Ovary (tissue), 10 donors: ENCODE measurements at places on chromosomes 3 and 15.
A peak's percentile ranks its signal among the peaks of the same experiment; 100 is the strongest.

GRCh38 chr3:170426240-170426797 is 7.7 kb downstream of the CLDN11 start:
- DNase-seq: no peak

- DNase-seq: no peak
Measured at GRCh38 chr3:106748472-106749262, 628.6 kb upstream of the CCDC54 start.

- no peak for DNase-seq
Measured at GRCh38 chr3:154137036-154137435, 15.8 kb downstream of the ARHGEF26 start.

- no peak for DNase-seq
Measured at GRCh38 chr3:64316971-64317370, 91.7 kb upstream of the PRICKLE2 start.

- DNase-seq: no peak
Measured at GRCh38 chr3:65936908-65937638, 101.6 kb downstream of the MAGI1 start.

DNA sequence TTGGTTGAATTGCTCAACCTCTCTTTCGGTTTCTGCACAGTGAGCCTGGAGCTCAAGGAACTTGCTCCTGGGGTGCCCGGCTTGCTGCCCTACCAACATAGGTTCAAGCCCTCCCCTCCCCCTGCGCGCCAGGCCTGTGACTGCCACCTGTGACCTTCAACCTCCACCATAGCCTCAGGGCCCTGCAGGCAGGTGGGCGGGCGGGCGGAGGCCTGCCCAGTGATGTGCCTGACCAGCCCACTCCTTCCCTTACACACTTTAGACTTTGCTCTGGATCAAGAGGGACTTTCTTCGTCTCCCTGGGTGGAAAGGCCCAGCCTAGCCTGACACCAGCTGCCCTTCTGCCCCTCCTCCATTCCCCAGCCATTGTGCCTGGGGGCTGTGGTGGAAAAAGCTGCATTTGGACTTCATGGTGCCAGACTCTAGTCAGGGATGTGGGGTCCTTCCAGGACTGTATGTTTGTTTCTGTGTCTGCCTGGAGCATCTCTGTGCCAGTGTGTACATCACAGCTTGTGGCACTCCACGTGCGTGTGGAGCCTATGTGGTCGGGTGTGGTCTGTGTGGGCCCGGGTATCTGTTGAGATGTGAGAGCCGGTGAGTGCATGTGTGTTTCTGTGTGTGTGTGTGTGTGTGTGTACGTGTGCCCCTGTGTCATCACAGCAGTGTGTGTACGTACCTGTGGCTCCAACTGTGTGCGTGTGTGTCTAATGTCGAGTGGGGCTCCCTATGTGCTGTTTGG is 9.5 kb downstream of the PRKCD start:
- DNase-seq: no peak

DNA sequence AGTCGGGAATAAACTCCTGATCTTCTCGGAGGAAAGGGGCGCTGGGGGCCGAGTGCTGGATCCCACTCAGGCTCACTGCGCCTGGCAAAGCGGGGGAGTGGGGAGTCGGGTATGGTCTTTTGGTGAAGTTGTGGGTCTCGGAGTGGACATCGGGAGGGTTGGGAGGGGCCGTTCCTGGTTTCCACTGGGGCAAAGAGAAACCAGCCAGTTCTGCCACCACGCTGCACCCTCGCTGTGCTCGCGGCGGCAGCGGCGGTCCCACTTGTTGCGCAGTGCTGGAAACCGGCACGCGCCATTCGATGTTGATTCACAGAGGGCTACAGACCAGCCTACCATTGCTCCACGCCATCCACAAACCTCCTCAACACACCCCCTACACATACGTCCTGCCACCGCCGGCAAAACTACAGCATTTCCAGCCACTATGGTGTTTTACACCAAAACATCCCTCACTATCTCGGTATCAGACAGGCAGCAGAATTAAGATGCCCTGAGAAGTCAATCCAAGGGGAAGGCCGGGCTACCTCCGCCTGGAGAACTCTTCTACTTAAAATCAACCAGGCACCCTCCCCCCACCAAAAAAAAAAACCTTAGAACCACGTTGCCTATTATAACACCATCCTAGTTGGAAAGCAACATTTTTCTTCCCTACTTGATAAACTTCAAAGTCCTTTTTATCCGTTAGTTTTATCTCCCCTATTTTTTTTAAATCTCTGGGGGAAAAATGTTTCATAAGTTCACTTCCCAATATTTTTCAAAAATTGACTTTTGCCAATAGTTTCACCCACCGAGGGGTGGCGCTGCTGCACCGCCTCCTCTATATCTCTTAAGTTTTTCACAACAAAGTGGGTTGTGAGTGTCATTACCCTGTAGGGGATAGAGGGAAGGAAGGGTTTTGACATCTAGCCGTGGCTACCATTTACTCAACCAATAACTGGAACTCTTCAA is 3.6 kb downstream of the BCL6 start:
- DNase-seq: peak; percentile 82

GRCh38 chr3:117074826-117075225 is 365.2 kb downstream of the TUSC7 start:
- DNase-seq: no peak

DNA sequence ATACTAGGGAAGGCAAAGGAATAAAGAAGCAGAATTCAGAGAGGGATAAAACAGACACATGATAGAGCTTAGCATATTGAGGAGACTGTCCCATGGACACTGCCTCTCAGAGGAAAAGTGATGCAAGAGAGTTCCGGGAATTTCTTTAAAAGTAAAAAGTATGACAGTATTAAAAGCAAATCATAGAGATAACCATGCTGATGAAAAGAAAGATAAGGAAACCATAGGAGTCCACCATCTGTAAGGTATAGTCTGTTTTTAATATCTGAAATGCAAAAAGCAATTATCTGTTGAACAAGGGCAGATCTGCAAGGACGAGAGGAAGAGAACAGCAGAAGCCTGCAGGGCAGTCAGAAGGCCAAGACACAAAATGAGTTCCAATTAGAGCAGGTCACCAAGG is 495.9 kb upstream of the GOLIM4 start:
- DNase-seq: no peak

DNA sequence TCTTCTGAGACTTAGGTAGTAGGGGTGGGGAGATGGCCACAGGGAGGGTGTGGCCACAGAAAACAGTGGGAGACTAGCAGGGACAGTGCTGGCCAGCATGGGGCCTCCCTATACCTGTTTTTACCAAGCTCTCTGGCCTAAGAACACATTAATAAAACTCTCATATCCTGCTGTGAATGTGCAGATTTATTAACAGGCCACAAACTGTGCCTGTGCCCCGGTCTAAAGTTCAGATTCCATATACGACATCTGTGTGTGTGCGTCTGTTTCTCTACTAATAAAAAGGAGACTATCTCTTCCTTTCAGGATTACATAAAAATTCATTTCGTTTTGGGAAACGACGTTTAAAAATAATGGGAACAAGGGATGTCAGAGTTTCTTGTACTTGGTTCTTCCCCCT is 92.8 kb upstream of the ADAMTS17 start:
- DNase-seq: no peak

DNA sequence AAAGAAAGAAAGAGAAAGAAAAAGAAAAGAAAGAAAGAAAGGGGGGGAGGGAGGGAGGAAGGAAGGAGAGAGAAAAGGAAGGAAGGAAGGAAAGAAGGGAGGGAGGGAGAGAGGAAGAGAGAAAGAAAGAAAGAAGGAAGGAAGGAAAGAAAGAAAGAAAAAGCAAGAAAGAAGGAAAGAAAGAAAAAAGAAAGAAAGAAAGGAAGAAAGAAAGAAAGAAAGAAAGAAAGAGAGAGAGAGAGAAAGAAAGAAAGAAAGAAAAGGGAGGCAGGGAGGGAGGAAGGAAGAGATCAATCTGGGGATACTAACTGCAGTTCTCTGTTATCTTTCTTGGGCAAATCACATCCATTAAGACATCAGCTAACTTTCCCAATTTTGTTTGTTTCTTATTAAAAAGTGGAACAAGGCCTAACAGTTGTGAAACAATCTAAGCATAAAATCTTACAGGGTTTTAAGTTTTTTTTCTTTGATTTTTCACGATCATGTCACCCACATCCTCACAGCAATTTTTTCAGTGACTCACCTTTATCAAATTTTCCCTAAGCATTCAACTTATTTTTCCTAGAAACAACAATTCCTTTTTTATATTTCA is 36.8 kb downstream of the TBC1D2B start:
- DNase-seq: no peak

DNA sequence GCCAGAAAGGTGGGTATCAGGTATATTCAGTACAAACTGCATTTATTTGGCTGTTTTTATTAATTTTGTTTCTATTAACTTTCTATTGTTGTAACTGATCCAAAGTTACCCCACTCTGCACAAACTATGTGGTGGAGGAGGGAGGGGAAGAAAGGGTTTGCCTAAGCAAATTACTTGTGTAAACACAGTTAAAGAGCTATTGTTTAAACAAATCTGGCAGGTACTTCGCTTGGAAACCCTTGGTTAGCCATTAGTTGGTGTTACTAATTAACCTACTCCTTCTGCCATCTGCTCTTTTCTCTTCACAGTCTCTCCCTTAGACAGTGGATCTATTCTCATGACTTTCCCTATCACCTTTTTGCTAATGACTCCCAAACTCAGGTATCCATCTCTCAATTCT is 328.4 kb upstream of the NECTIN3 start:
- no peak for DNase-seq

DNA sequence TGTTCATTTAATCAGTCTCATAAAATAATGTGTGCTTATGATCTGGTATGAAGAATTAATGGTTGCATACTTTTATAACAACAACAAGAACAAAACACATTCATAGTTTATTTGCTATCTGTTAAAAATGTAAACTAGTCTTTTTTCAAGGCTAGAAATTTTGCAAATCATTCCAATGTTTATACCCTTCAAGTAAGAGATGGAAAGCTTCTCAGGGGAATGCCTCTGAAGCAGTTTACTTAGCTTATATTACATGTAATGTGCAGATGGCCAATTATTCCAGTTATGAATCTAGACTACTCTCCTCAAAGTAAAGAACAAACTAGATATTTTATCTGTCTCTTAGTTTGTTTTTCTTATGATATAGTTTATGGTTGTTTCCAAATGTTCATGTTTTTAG is 575.4 kb downstream of the NAALADL2 start:
- no peak for DNase-seq

GRCh38 chr3:11717301-11717700 is 73.6 kb upstream of the VGLL4 start:
- no peak for DNase-seq

DNA sequence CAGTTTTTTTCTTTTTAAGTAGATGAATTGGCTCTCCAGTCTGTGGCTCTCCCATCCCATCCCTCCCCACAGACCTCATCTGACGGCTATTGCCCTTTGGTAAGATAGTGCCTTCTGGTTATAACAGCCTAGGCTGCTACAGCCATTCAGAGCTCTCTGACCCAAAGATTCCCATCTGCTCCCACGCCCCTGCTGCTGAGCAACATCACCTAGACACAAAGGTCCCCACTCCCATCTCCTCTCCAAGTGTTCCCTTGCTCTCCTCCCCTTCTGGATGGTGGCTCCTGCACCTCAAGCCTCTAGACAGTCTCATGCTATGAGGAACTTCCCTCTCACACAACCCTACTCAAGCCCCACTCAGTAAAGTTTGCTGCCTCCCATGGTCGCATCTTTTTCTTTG is 23.7 kb downstream of the FBXW12 start:
- no peak for DNase-seq

DNA sequence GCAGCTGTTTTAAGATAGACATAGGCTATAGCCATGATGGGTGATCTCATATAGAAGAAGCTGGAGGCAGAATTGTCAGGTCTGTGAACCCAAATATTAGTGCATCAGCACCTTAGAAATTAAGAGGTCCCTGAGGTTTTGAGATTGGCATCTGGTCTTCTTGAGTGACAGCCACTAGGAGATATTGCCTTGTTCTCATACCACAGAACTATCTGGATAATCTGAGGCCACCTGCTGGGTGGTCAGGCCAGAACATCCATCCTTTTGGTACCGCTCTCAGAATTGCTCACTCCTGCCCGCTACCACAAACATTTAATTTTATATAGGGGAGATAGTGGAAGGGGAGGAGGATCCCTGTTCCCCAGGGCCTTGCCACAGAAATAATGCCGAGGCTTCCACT is 210.6 kb upstream of the ZPLD1 start:
- DNase-seq: no peak

DNA sequence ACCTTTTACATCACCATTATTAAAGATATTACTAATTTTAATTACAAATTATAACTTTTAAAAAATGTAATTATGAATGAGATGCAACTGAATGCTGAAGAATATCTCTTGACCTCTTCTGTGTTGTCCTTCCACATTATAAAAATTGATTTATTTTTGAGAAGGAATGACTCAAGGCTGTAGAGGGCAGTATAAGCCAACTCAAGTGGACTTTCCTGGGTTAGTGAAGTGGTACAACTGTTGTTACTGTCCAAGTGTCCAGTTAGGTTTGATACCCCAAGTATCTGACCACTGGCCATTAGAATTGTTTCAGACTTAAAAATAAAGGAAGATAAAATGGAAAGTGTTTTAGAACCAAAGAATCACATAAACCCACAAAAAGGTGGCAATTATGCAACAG is 51.9 kb downstream of the BBX start:
- no peak for DNase-seq

DNA sequence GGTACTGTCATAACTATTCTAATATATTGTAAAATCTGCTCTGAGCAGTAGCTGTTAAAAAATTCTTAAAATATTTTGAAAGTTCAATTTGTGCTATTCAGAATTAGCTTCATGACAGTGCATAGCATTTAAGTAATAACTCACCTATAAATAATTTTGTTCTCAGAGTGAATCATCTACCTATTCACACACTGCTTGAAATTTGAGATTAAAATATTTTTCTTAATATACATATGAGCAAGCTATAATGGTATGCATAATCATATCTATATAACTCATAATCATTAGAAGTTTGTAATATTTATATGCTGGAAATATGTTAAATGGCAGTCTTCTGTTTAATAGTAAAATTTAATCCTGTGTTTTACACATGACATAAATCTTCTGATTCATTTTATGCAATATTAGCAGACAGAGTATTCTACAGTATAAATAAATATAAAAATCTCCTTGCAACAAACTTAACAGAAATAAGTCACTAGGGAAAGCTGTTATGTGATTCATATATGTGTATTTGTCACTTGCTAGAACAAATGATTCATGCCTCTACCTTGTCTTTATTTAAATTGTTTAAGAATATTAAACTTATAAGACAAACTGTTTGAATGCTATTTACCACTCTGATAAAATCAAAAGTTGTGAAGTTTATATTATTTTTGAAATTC is 710.8 kb downstream of the PLOD2 start:
- no peak for DNase-seq

DNA sequence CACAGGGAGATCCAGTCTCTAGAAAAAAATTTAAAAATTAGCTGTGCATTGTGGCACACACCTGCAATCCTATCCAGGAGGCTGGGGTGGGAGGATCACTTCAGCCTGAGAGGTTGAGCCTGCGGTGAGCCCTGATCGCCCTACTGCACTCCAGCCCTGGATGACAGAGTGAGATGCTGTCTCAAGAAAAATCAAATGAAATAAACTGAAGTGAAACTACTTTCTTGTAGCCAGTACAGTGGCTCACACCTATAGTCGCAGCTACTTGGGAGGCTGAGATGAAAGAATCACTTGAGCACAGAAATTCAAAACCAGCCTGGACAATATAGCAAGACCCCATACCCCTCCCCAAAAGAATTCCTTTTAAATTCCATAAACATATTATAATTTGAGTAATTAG is 35.4 kb downstream of the SMARCC1 start:
- DNase-seq: no peak

- DNase-seq: no peak
Measured at GRCh38 chr3:152835601-152836102, 721 bp downstream of the P2RY1 start.
